Stimulated activated CD4-positive, alpha-beta T cell treated with anti-CD3 and anti-CD28 coated beads, Interleukin-4, amount 100 ng/mL, for 24 hours (primary cell): ENCODE measurements at places on chromosomes 5 and 9.

DNA sequence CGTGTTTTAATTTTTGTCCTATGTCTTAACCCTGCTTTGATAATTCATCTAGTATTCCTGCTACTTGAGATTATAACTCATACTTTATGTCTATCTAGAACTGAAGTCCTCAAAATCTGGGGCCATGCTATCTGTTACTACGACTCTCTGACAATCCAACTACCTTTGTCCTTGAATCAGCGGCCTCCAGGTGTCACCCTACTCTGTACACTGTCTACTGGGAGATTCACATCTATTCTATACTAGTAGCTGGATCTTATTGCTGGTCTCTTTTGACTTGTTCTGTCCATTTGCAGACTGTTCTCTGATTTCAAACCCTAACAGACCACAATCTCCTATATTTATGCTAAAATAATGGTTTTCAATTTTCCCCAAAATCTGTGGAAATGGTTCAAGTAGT, 225.5 kb upstream of the ELAVL2 start:
- DNase-seq = no peak

- DNase-seq = no peak
These were observed 50.3 kb downstream of the MAN2A1 start for GRCh38 chr5:109739741-109740728.

DNA sequence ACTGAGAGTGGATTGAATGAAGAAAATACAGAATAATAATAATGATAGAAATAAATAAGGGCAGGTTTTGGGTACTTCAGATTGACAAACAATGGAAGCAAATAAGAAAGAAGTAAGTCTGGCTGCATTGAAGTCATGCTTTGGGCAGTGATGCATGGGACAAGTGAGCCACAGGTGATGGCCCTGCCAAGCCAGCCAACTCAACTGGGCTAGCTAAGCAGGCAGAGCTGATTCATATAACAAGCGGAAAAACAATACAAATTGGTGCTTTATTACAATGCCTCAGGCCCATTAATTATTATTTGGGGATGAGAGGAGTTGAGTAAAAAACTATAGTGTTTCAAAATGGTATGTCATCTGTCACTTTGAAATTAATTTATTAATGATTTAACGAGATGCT, 502.0 kb downstream of the CDH12 start:
- no peak for DNase-seq

GRCh38 chr9:4021621-4022213, 278.2 kb downstream of the GLIS3 start:
- DNase-seq = no peak

- no peak for DNase-seq
These were observed 95.0 kb downstream of the KCNT1 start for GRCh38 chr9:135796784-135797485.

- DNase-seq = no peak
These were observed 114.3 kb downstream of the CRB2 start for GRCh38 chr9:123470121-123470782.

GRCh38 chr5:113151641-113152379, 175.2 kb downstream of the DCP2 start:
- no peak for DNase-seq

DNA sequence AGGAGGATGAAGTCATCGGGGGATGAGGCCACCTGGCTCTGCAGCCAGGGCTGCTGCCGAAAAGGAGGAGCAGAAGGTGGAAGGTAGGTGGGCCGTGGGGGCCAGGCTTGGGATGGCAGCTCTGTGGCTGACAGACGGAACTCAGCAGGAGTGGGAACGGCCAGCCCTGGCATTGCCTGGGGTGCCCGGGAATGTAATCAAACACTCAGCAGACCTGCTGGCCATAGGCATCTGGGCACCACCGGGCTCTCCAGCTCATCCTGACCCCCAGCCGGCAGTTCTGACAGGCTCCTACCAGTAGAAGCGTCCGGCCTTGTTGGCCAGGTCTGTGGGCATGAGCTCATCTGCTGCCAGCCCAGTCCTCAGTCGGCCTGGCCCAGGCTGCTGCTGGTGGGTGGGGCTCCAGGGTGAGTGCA, 4.3 kb upstream of the FAT2 start:
- no peak for DNase-seq

- no peak for DNase-seq
These were observed 383.6 kb downstream of the CCDC171 start for GRCh38 chr9:15936306-15936921.
